ENCODE measurements at places on chromosomes 5 and 9.

DNA sequence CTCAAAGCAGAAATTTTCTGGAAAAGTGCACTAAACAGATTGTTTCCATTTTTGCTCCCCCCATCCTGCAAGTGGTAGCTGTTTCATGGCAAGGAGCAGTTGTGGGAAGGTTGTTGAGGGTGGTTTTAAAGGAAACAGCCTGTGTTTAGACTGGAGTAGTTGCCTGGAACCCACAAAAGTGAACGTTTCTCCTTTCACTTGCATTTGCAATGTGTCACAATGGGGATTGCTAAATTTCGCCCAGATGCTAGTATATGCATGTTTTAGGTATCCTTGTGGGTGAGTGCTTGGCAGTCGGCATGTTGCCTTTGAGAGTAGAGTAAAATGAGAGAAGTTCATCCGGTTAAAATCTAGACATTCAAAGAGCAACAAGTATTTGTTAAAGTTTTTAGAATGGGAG, 1099.9 kb upstream of the DMAC1 start:
- DNase-seq = no peak

GRCh38 chr9:75083188-75083970, 4.6 kb downstream of the NMRK1 start:
- no peak for DNase-seq

DNA sequence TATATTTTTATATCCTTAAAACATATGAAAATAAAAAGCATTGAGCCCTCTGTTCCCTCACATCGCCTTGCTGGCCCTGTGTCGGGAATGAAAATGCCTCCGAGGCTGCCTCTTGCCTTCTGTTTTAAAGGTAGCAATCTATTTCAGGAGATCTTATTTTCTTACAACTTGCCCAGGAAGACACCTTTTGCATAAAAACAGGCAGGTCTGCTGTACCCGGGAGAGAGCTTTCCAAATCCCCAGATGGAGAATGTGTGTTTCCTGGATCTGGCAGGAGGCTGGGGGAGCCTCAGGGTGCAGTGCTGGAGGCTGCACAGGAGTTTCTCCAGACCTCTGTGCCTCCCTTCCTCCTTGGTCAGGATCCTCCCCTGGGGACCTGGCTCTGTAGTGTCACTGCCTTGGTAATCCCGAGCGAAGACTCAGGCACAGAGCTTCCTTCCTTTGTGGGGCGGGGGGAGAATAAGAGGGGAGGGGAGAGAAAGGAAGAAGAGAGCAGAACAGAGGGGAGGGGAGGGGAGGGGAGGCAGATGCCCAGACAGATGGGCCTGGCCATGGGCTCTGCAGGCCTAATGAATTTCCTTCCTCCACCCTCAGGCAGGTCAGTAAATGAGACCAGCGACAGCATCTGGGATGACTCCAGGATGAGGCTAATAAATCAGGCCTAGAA, 104.0 kb upstream of the BOD1 start:
- DNase-seq = no peak

GRCh38 chr9:28688172-28688571, 1114.9 kb upstream of the C9orf72 start:
- no peak for DNase-seq

GRCh38 chr9:99037769-99038483, 67.0 kb upstream of the TGFBR1 start:
- DNase-seq = no peak

- DNase-seq = no peak
These were observed 27.6 kb upstream of the NREP start for GRCh38 chr5:111784491-111785181.

Data from stimulated activated CD8-positive, alpha-beta memory T cell treated with anti-CD3 and anti-CD28 coated beads, Interleukin-7, amount 100 ng/mL, for 1 hour (primary cell).